Stimulated activated CD8-positive, alpha-beta memory T cell treated with anti-CD3 and anti-CD28 coated beads, Interleukin-2, amount 100 ng/mL, for 1 hour (primary cell): ENCODE measurements at places on chromosomes 1 and 21.

- no peak for DNase-seq
Measured at GRCh38 chr21:46411691-46412090, 47.0 kb upstream of the DIP2A start.

DNA sequence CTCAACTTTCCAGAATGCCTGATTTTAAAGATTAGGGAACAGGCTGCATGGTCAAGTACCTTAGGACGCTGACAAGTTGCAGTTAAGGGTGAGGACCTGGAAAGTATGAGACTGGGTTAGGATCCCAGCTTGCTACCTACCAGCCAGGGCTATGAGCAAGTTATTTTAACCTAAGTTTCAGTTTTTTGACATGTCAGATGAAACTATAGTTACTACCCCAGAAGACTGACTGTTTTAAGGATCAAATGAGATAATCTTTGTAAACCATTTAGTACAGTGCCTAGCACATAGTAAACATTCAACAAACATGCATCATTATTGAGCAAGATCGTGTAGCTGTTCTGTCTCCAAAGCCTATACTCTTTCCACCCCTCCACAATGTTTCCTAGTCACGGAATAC, 14.4 kb downstream of the THEMIS2 start:
- DNase-seq: no peak

- no peak for DNase-seq
Measured at GRCh38 chr21:41684381-41685245, 82.2 kb downstream of the RIPK4 start.

DNA sequence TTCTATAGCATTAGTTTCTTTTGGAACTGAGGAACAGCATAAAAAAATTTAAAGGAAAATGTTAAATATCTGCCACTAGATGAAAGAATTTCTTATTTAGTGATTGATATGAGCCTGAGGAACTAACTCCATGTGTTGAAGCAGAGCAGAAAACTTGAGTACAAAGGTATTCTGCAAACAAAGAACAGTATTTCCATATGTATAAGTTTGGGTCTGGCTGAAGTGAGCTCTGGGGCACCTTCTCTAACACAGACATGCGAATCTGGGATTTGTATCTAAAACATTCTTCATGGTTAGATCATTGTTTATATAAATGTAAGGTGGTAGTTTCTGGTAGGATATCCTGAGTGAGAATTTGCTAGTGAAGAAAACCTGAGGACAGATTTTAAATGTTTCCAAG, 123.2 kb downstream of the TYW3 start:
- DNase-seq: no peak

GRCh38 chr1:36400825-36401601, 3.3 kb upstream of the LSM10 start:
- peak; percentile 21 for DNase-seq

- no peak for DNase-seq
Measured at GRCh38 chr1:238052496-238053266, 162.0 kb upstream of the ZP4 start.

DNA sequence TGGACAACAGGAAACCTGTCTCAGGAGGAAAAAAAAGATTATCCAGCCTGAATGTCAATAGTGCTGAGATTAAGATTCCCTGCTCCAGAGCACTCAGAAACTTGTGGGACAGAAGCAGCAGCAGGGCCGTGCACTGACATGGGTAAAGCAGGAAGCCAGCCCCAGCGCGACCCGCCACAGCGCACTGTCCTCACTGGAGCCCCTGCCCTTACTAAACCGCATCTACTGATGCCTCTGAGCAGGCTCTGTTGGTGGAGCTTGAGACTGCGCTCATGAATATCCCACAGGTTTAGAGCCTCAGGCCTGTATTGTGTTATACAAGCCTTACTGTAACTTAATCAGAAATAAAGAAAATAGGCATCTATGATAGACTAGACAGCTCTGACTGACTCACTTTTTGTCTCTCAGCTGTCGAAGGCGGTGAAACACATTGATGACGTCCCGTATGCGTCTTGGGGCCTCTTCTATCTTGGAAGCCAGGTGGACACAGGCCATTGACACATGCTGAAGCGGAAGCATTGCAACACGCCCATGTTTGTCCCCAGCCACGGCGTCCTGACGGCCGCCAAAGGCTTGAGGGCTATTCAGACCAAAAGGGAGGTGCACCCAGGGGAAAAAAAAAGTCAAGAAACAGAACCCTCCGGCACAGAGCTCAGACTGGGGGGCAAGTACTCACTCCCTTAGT, 1.2 kb downstream of the CCNL2 start:
- no peak for DNase-seq

GRCh38 chr1:151762941-151763921, at the start of gene MRPL9:
Gene MRPL9 (minus strand): TSS chr1:151763496. CDS start chr1:151763479, 17 bp downstream.
- peak; percentile 68 for DNase-seq

GRCh38 chr1:204274446-204274845, 60.7 kb upstream of the GOLT1A start:
- DNase-seq: no peak

DNA sequence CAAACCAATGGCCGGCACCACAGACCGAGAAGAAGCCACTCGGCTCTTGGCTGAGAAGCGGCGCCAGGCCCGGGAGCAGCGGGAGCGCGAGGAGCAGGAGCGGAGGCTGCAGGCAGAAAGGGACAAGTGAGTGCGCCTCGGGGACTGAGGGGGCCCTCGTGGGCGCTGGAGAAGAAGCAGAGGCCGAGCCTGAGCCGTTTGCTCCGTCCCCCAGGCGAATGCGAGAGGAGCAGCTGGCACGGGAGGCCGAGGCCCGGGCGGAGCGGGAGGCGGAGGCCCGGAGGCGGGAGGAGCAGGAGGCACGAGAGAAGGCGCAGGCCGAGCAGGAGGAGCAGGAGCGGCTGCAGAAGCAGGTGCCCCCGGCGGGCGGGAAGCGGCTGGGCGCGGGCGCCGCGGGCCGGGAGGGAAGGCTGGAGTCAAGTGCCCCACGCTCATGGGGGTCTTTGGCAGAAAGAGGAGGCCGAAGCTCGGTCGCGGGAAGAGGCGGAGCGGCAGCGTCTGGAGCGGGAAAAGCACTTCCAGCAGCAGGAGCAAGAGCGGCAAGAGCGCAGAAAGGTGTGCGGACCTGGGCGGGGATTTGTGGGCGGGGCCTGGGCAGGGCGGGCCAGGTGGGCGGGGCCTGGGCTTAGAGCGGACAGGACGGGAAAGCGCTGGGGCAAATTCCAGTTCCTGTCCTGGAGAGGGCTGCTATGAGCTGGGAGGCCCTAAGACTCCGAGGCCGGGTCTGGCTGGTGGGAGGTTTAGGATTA, 22.7 kb downstream of the MAP7D1 start:
- DNase-seq: no peak

DNA sequence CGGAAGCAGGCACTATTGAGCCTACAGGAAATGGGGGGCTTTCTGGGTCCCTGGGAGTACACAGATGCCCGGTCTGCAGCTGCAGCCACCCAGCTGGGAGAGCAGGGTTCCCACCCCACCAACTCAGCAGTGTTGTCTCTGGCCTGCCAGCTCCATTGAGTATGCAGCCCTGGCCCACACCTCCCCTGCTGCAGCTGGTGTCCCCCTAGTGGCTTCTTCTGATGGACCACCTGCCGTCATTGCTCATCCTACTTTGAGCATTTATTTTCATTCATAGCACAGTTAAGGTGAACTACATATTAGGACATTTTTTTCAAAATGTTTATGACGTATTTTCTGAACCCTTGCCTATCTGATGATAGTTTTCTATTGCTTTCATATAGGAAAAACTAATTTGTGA, 189.8 kb upstream of the LYPLAL1 start:
- DNase-seq: no peak

DNA sequence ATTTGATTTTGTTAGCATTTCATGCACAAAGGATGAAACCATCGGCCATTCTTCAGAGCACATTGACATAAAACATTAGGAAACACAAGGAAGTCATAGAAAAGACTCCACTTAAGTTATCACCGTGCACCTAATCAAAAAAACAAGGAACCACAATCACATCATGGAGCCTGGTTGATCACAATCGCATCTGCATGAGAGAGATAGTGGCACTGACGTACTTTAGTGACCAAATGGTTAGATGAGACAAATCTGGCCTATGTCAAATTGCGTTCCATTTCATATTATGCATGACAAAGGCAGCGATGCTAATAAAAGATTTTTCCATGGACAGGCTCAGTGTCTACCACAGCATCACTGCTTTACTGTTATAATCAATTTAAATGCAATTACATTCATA, 571.8 kb upstream of the ADGRL2 start:
- DNase-seq: no peak

- no peak for DNase-seq
Measured at GRCh38 chr1:30830537-30830936, 73.0 kb upstream of the LAPTM5 start.

GRCh38 chr1:55541296-55541695, 326.1 kb upstream of the USP24 start:
- DNase-seq: no peak

DNA sequence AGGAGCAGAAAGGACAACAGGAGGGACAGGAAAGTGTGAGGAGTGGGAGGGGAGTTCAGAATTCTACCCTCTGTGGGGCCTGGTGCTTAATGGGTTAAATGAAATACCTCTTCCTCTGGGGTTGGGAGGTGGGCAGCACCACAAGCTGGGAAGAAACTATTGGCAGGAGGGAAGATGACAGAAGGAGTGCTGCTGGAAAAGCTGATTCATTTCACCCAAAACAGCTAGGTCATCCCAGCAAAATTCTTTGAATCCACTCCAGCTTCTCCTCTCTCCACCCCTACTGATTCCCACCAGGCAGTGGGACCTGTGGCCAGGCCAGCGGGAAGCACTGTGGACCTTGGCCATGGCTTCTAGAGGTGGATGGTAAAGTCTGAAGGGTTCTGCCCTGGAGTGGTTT, 12.8 kb downstream of the BCAN start:
- DNase-seq: no peak

DNA sequence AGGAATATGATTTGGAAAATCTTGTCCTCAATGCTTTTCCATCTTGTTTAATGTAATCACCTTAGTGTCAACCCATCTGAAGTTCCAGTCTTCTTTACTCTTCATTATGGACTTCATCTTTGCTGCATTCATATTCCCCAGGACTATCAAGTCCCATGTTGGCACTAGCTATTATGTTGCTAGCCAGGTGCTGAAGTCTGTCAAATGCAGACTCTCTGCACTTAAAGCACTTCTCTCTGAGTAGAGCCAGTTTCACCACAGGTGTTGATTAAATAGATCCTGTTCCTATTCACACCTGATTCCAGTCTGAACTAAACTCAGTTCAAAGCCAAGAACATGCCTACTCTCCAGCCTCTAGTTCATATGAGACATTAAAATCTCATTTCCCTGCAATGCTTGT, 75.0 kb upstream of the PKN2 start:
- no peak for DNase-seq

DNA sequence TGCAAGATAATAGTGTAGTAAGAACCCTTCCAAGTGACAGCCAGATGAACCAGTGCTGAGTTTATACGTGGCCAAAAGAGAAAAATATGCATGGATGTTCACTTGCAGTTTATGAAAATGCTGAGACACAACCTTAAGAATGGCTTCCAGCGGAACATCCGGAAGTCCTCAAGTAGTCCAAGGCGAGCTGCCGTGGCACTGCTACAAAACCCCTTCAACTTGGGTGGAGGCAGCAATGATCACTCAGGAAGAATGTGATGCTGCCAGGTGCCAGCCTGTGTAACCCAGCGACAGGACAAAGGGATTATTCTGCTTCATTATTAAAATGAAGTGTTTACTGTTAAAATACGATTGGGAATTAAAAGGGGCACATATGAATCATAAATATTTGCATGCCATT, 179.6 kb downstream of the RUNX1 start:
- no peak for DNase-seq

DNA sequence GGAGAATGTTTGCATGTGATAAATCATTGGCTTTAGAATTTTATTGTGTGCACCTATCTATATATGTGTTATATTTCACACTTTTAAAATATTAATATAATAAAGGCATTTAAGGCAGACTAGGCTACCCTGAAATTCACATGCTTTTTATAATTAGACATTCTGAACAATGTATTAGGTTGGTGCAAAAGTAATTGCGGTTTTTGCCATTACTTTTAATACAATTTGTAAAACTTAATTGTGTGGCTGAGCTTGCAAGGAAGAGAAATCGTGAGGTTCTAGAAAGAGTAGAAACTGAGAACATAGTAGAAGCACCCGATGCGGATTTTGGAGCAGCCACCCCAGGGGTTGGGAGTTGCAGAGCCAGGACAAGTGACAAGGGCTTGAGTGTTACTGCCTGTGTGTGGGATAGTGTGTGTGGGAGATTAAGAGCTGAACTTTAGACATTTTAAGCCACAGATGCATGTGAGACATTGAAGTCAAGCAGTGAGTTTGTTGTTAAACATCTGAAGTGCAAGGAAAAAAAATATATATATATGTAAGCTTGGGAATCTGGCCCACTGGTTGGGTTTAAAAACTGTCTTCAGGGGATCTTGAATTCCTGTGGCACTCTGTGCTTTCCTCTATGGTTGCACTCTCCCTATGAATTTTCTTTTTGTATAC, 244.5 kb downstream of the TM2D1 start:
- DNase-seq: no peak

GRCh38 chr1:55305735-55306134, 90.6 kb upstream of the USP24 start:
- no peak for DNase-seq

DNA sequence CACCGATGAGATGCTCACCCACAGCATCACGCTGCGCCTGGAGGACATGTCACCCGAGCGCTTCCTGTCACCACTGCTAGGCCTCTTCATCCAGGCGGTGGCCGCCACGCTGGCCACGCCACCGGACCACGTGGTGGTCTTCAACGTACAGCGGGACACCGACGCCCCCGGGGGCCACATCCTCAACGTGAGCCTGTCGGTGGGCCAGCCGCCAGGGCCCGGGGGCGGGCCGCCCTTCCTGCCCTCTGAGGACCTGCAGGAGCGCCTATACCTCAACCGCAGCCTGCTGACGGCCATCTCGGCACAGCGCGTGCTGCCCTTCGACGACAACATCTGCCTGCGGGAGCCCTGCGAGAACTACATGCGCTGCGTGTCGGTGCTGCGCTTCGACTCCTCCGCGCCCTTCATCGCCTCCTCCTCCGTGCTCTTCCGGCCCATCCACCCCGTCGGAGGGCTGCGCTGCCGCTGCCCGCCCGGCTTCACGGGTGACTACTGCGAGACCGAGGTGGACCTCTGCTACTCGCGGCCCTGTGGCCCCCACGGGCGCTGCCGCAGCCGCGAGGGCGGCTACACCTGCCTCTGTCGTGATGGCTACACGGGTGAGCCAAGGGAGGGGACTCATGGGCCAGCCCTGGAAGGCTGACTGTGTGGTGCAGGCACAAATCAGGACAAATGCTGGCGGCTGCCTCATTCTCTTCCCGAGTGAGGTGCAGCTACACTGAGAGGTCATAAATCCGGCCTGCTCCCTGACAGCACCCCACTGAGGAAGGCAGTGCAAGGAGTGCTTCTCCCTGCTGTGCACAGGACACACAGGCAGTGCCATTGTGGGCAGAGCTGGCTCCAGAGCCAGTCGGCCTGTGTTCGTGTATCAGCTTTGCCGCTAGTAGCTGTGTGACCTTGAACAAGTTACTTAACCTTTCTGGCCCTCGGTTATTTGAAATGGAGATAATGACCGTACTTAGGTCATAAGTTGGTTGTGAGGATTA, 9.4 kb downstream of the CELSR2 start:
- DNase-seq: no peak

DNA sequence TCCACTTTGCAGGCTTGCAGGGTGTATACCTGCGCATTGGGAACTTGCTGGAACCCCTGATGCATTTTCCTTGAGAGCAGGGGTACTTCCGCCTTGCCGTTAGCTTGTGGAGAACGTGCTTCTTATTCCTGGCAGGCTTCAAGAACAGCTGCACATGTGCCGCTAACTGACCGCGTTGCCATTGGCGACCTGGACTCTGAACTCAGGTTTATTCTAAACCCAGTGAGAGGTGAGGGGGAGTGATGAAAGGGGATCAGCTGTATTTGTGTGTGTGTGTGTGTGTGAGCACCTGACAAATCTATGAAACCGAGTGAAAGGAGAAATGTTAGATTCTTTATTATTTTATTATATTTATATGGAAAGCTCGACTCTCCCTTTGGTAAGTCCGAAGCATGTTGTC, 128.6 kb downstream of the HUNK start:
- DNase-seq: no peak
